ENCODE measurements at places on chromosomes 2 and 18. TPM values are rescaled to one million over a fixed set of nuclear protein-coding genes. Genes with fewer than 3 reads are reported as not detected.

GRCh38 chr2:161839926-161840325 is 215.7 kb downstream of the SLC4A10 start:
- no peak for DNase-seq

- DNase-seq = peak; percentile 90
Measured at GRCh38 chr2:70141212-70141901, 49.5 kb downstream of the C2orf42 start.

- peak; percentile 67 for DNase-seq
Measured at GRCh38 chr2:20744366-20745335, 77.7 kb downstream of the GDF7 start.

DNA sequence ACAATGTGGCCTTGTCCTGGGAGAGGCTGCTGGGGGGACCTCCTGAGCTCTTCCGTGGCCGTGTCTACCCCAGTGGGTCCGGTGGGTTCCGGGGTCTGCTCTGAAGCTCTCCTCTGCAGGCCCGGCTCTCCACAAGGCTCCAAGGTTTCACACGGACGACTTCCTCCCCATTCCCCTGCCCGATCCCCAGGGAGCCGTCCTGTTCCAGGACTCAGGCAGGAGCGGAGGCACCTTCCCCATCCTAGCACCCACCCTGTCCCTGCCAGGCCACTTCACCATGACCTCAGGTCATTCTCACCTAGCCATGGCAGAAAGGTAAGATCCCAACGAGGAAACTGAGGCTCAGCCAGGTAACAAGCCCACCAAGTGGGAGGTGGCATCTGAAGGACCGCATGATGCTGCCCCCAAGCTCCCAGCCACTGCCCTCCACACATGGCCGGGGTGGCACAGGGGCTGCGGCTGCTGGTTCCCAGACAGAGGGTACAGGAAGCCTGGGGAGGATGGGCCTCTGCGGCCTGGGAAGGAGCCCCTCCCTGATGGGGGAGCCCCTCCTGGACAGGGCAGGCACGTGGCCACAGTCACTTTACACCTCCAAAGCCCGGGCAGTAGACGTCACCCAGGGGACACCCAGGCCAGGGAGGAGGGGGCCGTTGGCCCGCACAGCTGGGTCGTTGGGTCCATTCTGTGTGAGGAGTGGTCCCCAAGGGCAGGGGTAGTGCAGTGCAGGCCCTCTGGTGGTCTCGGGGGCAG is 274.0 kb downstream of the NDUFA10 start:
- no peak for DNase-seq

DNA sequence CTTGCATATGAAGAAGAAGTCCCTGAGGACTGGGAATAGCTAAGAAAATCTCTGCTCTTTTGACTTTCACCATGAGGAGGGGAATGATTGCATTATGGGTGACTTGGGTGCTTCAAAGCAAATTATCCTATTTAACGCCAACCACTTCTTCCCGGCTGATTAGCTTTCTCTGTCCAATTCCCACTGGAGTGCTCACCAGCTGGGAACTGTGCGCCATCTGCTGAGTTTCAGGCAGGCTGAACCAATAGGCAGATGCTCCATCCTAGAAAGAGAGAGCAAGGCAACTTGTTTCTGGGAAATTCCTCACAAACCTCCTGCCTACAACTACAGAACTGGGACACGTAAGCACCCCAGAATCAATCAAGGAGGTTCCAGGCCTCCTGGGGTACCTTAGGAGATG is 49.4 kb downstream of the POLE4 start:
- no peak for DNase-seq

- DNase-seq = no peak
Measured at GRCh38 chr2:56971383-56971974, 787.7 kb downstream of the CCDC85A start.

DNA sequence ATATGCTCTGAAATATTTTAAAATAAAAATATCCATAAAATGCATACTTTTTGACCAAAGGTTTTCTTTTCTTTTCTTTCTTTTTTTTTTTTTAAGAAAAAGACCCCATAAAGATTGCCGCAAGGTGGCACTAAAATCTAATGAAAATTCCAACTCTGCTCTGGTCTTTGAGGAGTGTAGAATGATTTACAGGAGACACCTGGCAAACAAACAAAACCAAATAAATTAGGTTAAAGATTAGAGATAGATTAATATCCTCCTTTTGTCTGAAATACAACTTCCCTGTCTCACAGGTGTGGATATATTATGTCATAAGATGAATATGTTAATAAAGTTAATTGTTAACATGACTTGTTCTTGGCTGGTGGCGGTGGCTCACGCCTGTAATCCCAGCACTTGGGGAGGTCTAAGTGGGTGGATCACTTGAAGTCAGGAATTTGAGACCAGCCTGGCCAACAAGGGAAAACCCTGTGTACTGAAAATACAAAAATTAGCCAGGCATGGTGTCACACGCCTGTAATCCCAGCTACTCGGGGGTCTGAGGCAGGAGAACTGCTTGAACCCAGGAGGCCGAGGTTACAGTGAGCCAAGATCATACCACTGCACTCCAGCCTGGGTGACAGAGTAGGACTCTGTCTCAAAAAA is 3.5 kb upstream of the RHOB start:
- peak; percentile 99 for DNase-seq

- no peak for DNase-seq
Measured at GRCh38 chr2:198168651-198169050, 364.3 kb downstream of the PLCL1 start.

DNA sequence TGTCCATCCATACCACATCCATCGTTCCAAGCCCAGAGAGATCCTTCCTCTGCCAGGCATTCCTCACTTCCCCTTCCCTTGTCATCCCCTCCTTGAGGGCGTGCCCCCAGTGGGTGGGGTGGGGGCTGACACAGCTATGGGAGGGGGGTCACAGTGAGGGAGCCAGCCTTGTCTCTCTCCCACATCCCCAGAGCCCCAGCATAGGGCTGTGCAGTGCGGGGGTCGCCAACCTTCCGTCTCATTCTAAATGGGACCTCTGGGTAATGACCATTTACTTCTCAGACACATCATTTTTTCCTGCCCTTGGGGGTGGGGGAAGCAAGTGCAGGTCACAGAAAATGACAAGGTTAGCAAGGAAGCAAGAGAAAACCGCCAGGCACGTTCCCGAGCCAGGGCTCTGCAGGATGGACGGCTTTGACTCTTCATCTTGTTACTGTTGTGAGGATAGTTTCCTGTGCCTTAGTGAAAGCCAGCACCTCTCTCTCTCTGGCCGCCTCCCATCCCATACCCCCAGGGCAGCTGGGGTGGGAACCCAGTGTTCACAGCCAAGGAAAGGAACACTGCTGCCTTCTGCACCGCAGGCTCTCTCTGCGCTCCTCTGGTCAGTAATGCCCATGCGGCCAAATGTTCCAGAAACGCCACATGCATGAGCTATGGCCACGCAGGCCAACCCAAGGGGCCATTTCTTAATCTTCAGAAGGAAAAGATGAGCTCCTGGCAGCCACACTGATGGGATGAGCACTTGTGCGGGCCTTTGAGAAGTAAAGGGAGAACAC is 22.7 kb upstream of the OTOS start:
- no peak for DNase-seq

DNA sequence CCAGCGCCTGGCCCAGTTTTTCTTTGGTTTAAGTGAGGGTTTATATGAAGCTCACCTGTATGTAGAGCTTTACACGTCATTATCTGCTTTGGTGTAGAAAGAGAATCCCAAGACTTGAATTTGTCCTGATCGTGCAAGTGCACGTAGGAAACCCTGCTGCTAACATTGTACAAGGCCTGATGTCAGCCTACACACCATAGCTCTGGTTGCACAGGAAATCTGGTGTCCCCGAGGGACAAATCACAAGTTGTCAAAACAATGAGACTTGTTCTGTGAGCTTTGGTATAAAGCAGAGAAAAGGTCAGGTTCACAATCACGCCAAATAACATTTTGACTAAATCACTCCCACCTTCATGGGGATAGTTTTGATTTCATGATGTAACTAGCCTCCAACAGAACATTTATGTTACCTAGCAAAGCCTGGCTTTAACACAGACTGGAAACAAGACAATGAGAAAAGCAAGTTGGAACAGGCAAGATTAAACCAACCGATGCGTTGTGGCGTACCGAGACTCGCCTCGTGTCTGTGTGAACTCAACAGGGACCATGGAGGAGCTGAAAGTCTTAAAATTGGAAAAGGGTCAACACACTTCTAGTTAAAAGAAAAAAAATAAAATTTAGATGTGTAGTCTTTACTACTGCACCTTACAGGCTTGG is 41.4 kb downstream of the ZAP70 start:
- no peak for DNase-seq

- no peak for DNase-seq
Measured at GRCh38 chr2:5235701-5236100, 456.5 kb upstream of the SOX11 start.

DNA sequence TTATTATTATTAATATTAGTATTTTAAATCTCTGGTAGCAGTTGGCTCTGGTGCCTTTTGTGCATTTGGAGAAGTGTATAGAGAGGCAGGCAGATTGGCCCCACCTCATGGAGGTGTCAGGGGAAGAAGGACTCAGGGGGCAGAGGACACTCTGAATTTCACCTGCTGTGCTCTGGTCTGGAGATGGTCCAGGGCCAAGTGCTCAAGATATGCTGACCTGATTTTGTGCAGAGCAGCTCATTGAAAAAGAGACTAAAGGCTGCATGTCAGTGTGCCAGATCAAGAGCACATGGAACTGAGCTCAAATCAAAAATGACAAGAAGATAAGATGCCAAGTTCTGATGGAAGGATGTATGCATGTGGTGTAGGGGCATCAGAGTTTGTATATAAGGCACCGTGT is 323.6 kb upstream of the TNP1 start:
- no peak for DNase-seq

DNA sequence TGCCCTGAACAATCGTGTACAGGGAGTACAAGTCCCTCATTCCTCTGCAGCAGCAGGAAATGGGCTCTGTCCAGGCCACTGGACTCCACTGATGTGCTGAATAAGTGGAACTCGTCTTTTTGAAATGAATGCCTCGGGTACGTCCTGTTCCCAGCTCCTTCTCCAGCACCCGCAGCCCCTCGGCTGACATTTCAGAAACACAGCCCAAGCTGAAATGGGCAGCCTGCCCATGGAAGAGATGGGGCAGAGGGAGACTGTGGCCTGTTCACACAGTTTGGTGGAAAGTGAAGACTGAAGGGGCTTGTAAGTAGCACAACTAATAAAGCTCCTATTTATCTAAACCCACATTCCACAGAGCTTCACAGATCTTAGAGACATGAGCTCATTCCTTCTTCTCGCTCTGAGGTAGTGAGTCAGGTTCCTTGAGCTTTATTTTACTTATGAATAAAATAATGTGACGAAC is 498.6 kb downstream of the TXNL1 start:
- DNase-seq = no peak

- no peak for DNase-seq
Measured at GRCh38 chr2:9390151-9390850, 33.0 kb downstream of the ITGB1BP1 start.

The LHCGR gene
- total RNA-seq = not detected

The COL4A4 gene
- total RNA-seq = 9.9 TPM

The HOXD9 gene
- 2.4 TPM for total RNA-seq

The GKN2 gene
- total RNA-seq = not detected

The CD28 gene
- not detected for total RNA-seq

All from renal cortical epithelial cell (primary cell).